H9 (cell line): ENCODE measurements at places on chromosomes 7 and 10.

- no peak for DNase-seq
Measured at GRCh38 chr7:47506382-47507339, 75.2 kb downstream of the TNS3 start.

GRCh38 chr7:131899271-131900030 lies 343.0 kb upstream of the PODXL start:
- no peak for DNase-seq

GRCh38 chr7:7742223-7742622 lies 23.8 kb upstream of the RPA3 start:
- DNase-seq = peak; percentile 48

DNA sequence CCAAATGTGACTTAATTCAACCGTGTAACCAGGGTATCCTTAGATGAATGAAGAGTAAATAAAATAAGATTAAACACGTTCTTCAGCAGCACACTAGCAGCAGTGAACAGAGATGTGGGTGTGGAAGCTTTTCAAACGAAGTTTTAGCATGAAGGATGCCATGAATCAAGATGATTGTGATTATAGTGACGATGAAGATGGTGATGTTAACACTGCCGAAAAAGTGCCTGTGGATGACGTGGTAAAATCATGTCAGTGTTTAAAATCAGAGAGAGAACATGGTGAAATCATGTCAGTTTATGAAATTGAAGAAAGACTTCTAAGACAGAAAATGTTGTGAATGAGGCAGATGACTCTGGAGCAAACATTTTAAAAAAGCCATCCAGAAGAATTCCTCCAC lies 19.2 kb downstream of the LCOR start:
- DNase-seq = no peak

- no peak for DNase-seq
Measured at GRCh38 chr10:50883629-50884028, 1.8 kb downstream of the A1CF start.

DNA sequence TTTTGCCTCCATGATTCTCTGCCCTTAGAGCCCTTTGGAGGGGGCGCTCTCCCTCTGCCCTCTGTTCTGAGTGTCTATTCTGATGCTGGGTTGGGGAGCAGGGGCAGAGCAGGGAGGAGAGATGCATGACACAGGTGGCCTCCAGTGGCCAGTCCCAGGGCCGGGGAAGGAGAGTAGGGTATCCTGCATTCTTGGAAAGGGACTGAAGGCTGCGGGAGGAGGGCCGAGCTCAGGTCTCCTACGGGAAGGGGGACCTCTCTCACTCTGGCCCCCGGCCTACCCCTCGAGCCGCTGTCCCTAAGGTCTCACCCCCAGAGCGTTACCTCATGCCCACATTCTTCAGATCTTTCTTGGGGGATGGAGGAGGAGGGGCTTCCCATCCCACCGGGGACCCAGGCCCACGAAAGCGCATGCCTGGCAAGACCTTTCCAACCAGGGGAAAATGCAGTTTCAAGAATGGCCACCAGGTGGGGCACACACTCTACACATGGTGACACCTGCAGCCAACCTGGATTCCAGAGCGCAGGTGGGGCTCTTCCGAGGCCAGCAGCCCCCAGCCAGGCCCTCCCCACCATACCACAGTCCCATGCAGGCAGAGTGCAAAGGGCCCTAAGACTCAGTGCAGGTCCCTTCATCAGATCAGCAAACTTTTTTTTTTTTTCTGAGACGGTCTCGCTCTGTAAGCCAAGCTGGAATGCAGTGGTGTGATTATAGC lies 86.4 kb downstream of the MYL10 start:
- DNase-seq = peak; percentile 87
